CD4-positive, alpha-beta T cell treated with Interleukin-15 for 1 hour (primary cell): ENCODE measurements at places on chromosomes 1 and 21.

DNA sequence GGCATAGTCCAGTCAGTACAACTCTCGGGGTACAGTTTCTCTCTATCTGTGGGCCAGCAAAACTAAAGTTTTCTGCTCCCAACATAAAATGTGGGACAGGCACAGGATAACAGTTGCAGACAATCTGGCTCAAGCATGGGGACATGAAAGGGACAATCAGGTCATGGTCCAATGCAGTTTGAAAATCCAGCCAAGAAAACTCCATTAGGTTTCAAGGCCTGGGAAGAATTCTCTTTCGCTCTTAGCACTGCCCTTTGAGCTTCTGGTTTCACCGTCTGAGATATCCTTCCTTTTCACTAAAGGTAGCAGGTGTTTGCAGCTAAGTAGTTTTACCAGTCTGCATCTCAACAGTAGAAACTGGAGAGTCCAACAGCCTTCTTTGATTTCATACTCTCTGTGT lies 21.1 kb upstream of the IL22RA1 start:
- DNase-seq, result no peak

- DNase-seq, result no peak
Measured at GRCh38 chr1:202106340-202107254, 16.1 kb upstream of the GPR37L1 start.

DNA sequence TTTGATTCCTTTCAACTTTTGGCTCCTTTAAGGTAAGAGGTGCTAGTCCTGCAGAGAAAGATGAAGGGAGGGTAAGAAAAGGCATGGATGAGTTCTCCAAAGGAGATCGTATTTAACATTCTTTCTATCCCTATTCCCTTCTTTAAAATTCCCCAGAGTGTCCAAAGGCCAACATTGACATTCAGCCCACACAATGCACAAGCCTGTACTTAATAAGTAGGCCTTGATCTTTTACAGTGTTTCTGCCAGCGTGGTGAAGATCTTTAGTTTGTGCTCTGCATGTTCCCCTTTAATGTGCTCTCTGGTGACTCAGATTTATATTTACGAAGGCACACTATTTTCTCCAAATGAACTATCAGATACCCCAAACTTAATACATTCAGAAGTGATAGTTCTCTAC lies 582.5 kb upstream of the RGS18 start:
- DNase-seq, result no peak

DNA sequence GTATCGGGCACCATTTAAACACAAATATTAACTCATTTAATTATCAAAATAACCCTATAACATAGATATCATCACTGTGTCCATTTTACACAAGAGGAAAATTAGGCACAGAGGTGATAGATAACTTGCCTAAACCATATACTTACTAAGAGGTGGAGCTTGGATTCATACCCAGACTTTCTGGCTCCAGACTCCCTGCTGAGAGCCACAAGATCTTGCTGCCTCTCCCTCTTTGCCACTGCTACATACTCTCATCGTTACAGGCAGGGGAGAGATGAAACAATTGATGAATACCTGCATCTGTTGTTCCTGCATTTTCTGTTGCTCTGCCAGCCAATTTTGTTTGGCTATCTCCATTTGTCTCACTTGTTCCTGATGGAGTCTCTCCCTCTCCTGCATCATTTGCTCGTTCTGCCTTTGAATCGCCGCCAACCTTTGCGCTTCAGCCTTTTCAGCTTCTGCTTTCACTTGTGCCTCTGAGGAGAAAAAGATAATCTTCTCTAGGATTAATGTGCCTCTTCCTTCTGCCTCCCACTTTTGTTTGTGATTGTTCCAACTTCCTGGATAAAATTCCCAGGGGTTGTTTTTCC lies 10.6 kb downstream of the GBP5 start:
- no peak for DNase-seq

DNA sequence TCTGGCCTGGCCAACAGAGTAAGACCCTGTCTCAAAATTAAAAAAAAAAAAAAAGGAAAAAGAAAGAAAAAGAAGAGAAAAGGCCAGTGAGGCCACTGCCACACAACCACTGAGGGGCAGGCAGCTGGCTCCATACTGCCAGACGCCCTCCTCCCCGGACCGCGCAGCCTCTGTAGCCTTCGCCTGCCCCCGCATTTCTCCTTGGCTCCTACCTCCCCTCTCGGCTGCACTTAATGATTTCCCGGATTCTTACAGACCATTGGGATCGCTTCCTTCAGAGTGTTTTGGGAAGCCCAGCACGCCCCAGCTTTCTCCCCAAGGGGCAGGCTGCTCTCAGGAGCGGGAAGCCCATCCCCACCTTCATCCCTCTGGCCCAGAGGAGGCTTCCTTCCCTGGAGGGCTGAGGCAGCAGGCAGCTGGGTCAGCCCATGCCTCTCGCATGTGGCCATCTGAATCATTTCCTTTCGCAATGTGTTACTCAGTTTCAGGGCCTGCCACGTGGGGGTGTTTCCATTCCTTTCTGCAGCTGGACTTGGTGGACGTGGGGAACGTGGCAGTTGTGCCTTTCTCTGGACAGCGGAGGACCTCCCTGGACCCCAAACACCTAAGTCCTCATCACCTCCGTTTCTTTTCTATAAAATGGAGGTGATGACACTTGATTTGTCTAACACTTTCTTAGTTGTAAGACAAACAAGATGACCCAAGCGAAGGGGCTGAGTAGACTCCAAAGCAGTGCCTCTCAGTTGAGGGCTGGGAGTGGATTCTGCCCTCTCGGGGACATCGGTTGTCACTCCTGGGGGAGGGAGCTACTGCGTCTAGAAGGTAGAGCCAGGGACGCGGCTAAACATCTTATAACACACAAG lies 2.3 kb downstream of the SLC2A5 start:
- peak; percentile 57 for DNase-seq

DNA sequence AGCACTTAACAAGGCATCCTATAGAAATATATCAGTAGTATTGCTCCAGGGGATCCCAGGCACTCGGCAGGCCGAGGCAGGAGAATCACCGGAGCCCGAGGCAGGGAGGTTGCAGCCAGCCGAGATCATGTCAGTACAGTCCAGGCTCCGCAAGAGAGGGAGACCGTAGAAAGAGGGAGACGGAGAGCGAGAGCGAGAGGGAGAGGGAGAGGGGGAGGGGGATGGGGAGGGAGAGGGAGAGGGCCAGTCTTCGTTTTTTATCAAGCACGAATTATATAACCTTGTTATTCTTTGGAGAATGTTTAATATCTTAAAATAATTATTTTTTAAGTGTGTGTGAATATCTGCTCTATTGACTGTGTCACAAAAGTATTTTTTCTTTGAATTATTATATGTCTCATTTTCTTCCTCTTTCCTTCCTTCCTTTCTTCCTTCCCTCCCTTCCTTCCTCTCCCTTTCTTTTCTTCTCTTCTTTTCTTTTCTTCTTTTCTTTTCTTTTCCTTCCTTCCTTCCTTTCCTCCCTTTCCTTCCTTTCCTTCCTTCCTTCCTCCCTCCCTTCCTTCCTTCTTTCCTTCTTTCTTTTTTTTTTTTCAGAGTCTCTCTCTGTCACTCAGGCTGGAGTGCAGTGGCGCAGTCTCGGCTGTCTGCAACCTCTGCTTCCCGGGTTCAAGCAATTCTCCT lies 233.7 kb downstream of the SRGAP2C start:
- DNase-seq, result no peak

- no peak for DNase-seq
Measured at GRCh38 chr1:112063781-112064728, 74.6 kb upstream of the KCND3 start.

DNA sequence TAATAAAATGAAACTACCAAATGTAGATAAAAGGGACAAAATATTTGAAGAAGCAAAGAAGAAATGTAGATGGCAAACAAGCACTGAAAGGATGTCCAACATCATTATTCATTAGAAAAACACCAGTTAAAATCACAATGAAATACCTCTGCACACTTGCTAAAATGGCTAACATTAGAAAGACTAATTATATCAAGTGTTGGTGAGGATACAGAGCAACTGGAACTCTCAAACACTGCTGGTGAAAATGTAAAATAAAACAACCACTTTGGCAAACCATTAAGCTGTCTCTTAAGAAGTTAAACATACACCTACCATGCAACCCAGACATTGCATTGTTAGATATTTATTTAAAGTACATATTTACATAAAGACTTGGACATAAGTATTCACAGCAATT lies 138.6 kb upstream of the FGGY start:
- no peak for DNase-seq

DNA sequence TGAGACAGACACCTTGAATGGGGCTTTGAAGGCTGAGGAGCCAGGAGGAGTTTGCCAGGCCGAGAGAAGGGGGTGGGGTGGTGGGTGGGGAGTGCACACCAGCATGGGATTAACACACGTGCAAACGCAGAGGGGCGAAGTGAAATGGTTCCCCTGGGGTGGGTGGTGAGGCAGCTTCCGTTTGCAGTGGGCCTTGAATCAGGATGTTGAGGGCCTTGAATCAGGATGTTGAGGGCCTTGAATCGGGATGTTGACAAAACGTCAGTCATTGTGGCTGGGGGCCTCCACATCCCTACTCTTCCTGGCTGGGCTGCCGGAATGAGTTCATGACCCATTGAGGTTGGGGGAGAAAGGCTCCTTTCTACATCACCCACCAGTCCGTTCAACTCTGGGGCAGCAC lies 16.6 kb downstream of the LDLRAP1 start:
- DNase-seq, result no peak
